Peyer's patch (tissue), 4 donors: ENCODE measurements at places on chromosomes 6 and 20. TPM values are rescaled to one million over a fixed set of nuclear protein-coding genes. Genes with fewer than 3 reads are reported as not detected.
A peak's percentile ranks its signal among the peaks of the same experiment; 100 is the strongest.

VSX1 gene
- total RNA-seq, result not detected

DNA sequence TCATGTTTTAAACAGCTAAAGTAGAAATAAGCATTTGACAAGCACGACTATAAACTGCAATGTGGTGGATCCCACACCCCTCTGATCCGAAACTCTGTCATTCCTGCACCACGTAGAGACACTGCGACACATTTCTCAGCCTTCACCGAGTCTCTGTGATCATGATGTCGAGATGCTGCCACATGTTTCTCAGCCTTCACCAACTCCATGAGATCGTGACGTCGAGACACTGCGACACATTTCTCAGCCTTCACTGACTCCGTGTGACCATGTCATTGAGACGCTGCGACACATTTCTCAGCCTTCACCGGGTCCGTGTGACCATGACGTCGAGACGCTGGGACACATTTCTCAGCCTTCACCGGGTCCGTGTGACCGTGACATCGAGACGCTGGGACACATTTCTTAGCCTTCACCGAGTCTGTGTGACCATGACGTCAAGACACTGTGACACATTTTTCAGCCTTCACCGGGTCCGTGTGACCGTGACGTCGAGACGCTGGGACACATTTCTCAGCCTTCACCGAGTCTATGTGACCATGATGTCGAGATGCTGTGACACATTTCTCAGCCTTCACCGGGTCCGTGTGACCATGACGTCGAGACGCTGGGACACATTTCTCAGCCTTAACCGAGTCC, 143.0 kb downstream of the TTLL2 start:
- H3K27ac ChIP-seq, result no peak overlapping the region
- no peak overlapping the region for H3K4me3 ChIP-seq
- H3K4me1 ChIP-seq, result no peaks in the 10 kb centered on the region
- no peaks in the 10 kb centered on the region for H3K36me3 ChIP-seq

DNA sequence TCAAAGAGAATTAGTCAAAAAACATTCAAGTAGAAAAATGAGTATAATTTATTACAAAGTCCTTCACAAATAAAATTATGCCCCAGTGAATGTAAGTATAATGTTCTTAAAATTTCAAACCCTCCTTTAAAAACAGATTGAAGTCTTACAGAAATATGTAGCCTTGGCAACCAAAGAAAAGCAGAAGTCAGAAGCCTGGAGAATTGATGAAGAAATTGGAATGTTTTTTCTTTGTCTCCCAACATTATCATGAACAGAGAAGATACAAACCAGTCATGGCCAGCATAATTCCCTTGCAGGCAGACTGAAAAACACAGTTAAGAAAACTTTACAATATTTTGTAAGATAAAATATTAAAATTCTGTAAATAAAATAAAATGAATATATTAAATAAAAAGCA, 221.9 kb downstream of the TBC1D32 start:
- DNase-seq, result no peak
- no peak overlapping the region for H3K4me3 ChIP-seq
- no peaks in the 10 kb centered on the region for H3K4me1 ChIP-seq
- H3K27me3 ChIP-seq, result no peaks in the 10 kb centered on the region
- no peaks in the 10 kb centered on the region for H3K36me3 ChIP-seq

DNA sequence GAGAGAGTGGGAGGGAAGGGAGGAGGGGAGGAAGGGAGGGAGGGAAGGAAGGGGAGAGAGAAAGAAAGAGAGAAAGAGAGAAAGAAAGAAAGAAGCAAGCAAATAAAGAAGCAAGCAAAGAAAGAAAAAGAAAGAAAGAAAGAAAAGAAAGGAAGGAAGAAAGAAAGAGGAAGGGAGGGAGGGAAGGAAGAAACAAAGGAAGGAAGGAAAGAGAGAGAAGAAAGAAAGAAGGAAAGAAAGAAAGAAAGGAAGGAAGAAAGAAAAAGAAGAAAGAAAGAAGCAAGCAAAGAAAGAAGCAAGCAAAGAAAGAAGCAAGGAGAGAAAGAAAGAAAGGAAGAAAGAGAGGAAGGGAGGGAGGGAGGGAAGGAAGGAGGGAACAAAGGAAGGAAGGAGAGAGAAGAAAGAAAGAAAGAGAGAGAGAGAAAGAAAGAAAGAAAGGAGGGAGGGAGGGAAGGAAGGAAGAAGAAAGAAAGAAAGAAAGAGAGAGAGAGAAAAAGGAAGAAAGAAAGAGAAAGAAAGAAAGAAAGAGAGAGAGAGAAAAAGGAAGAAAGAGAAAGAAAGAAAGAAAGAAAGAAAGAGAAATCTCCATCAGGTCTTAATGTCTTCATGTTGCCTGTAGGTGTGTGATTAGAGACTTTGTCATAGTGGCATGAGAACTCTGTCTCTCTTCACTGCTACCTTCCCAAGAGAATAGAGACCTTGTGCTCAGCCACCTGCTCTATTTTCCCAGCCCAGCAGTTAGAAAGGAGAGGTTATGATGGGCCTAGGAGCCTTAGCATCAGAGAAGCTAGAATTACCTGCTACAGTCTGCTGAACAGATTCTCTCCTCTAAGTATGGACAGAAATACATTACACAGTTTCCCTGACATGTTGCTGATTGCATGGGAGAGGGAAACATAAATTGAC, 5.0 kb downstream of the SEMG1 start:
- H3K36me3 ChIP-seq, result no peaks in the 10 kb centered on the region
- DNase-seq, result no peak
- H3K27ac ChIP-seq, result no peak overlapping the region

- no peaks in the 10 kb centered on the region for H3K36me3 ChIP-seq
- no peaks in the 10 kb centered on the region for H3K4me1 ChIP-seq
- H3K4me3 ChIP-seq, result no peak overlapping the region
- no peak overlapping the region for H3K27ac ChIP-seq
- no peak for DNase-seq
- no peaks in the 10 kb centered on the region for H3K27me3 ChIP-seq
These were observed 148.5 kb downstream of the EDN3 start for GRCh38 chr20:59448851-59449444.

DNA sequence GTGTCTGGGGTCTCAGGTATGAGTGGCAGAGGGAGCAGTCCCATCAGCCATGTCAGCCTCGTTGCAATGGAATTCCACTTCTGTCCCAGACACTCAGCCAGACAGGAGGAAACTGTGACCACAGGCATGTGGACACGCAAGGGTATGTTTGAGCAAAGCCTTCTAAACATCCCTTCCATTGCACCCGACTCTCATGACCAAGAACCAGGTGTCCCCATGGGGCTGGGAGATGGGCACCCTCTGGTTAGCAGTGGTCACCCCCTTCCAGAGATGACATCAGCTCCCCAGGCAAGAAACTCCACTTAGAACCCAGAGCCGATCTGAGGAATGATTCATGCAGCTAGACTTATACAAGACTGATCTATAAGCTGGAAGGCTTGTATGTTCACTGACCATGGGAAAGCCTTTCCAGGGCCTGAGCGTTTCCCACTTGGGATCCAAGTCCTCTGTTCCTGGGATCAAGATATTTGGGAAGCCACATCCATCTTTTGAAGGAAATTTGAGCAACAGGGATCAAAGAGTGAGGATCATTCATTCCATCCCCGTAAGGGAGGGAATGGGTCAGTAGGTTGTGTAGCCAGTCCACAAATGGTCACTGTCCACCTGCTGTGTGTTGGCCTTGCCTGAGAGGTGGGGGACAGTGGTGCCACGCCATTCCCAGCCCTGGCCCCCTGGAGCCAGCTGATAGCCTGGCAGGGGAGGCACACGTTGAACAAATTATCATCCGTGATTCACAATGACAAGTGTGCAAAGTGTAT, 3.9 kb upstream of the MRGBP start:
- no peaks in the 10 kb centered on the region for H3K36me3 ChIP-seq
- peaks cover 14% of the 10 kb centered on the region for H3K4me1 ChIP-seq
- peak overlapping the region; percentile 96 for H3K27ac ChIP-seq
- no peak for DNase-seq
